ENCODE measurements at places on chromosomes 6 and 20.

- DNase-seq = no peak
Measured at GRCh38 chr20:4591975-4592315, 129.8 kb upstream of the PRND start.

- no peak for DNase-seq
Measured at GRCh38 chr6:161073930-161074329, 82.4 kb downstream of the MAP3K4 start.

DNA sequence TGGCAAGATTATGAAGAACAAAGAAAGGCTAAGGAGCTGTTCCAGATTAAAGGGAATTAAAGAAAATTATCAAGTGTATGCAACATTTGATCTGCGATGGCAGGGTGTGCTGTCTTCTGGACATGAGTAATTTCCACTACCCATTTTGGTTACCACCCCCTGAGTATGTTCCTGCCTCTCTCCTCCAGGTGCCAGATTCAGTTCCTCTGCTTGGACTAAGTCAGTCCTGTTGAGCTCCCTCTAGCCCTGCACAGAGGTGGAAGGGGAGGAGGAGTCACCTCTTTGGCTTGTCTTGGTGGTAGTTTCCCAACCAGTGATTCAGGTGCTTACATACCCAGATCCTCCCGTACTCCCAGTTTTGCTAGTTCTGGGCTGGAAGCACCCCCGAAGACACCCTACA lies 22.2 kb upstream of the SNRPB2 start:
- no peak for DNase-seq

DNA sequence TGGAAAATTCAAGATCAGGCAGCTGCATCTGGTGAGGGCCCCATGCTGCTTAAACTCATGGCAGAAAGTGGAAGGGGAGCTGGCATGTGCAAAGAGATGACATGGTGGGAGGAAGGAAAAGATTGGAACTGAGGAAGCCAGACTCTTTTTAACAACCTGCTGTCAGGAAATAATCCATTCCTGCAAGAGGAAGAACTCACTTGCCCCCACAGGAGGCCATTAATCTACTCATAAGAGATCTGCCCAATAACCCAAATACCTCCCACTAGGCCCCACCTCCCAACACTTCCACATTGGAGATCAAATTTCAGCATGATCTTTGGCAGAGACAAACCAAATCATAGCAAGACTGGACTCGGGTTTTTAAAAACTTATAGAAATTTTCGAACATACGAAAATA lies 200.5 kb upstream of the KCNQ5 start:
- no peak for DNase-seq

GRCh38 chr20:38857703-38858102 lies 52.2 kb downstream of the PPP1R16B start:
- DNase-seq = no peak

DNA sequence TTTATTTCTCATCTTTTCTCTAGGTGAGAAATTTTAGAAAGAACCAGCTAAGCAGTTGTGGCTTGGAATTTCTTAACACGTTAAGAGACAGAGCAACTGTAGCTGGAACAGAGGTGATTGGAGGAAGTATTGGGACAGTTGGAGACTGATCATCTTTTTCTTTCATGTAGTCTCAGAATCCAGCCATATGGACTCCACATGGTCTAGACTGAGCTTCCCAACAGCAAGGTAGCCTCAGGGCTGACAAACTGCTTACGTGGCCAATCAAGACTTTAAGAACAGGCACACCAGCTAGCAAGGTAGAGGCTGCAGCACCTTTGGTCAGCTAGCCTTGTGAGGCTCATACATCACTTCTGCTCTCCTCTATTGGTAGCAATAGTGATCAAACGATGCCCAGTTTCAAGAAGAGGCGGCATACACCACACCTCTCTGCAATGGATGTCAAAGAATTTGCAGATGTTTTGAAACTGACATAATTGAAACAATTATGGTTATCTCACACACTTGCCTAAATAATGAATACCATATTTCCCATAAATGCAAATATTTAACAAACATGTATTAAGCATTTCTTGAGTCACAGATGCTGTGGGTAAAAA lies 590.5 kb upstream of the SLC35B3 start:
- DNase-seq = no peak

- DNase-seq = no peak
Measured at GRCh38 chr6:75926293-75927168, 145.9 kb downstream of the IMPG1 start.

- no peak for DNase-seq
Measured at GRCh38 chr20:57883761-57884160, 173.9 kb upstream of the PMEPA1 start.

DNA sequence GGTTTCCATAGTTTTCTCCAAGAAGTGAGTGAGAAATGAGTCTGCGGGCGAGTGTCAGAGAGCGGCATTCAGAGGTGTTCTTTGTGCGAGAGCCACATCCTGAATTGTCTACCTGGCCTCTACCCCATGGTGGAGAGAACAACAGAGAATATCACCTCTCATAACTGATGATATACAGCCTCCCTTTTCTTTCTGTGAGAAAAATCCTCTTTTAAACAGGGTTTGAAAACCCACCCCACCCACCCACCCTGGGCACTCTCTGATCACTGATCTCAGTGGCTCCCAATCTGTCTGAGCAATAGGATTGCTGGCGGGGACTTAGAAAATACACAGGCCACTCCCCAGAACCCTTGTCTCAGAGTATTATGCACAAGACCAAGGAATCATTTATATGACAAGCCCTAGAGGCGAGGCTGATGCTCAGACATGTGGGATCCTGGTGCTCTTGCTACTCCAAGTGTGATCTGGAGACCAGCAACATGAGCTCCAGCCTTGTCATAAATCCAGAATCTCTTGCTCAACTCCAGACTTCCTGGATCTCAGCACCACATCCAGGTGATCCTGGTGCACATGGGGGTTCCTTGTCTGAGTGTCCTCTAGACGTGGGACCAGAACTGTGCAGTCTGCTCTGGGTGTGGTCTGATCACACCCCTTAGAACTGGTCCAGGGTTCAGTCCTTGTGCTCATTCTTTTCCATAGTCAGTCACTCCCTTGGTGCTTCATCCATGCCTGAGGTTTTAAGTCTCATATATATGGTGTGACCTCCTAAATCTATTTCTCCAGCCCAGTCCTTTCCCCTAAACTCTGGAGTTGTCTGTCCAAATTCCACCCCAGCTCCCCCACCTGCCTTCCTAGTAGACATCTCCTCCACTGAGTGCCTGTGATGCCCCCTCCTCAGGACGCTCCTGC lies 5.3 kb downstream of the HLA-B start:
- DNase-seq = no peak

GRCh38 chr20:44489931-44490330 lies 14.3 kb downstream of the TTPAL start:
- no peak for DNase-seq

DNA sequence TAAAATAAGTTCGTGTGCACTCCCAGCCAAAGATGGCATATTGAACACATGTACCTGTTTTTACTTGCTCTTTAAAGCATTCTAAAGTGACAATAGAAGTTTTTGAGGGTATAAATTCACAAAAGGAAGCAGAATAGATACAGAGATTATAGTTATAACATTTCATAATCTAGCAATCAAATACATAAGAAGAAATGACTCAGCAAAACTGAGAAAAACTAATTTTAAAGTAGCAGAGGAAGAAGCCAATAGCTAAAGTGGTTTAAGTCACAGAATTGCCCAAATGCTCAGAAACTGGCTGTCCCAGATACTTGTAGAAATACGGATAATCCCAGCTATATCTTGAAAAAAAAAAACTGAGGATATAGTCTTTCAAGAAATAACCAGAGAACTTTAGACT lies 49.2 kb upstream of the TBC1D32 start:
- DNase-seq = no peak

- no peak for DNase-seq
Measured at GRCh38 chr6:143707697-143708096, 29.9 kb downstream of the PHACTR2 start.

DNA sequence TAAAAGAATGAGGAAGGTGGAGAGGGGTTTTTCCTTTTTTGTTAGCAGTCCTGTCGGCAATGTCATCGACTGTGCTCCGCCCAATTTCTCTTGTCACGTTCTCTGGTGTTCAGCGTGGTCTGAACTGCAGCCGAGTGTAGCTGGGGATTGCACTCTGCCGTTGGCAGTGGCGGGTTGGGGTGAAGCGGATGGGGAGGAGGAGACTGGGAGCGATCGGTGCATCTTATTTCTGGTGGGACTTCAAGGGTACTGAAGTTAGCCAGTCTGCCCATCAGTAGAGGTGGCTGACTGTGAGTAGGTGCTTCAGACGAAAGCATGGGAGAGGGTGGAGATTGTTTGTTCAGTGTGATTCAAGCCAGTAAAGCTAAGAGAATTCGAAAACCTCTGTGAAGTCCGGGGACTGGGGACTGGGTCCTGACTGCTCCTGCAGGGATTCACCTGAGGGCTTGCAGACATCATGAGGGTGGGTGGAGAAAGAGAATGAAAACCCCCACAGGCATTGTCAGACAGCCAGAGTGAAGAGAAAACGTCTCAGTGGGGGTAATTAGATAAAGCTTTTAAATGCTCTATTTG lies 5.1 kb downstream of the RREB1 start:
- no peak for DNase-seq

GRCh38 chr6:61841958-61842357 lies 444.1 kb downstream of the KHDRBS2 start:
- DNase-seq = no peak

DNA sequence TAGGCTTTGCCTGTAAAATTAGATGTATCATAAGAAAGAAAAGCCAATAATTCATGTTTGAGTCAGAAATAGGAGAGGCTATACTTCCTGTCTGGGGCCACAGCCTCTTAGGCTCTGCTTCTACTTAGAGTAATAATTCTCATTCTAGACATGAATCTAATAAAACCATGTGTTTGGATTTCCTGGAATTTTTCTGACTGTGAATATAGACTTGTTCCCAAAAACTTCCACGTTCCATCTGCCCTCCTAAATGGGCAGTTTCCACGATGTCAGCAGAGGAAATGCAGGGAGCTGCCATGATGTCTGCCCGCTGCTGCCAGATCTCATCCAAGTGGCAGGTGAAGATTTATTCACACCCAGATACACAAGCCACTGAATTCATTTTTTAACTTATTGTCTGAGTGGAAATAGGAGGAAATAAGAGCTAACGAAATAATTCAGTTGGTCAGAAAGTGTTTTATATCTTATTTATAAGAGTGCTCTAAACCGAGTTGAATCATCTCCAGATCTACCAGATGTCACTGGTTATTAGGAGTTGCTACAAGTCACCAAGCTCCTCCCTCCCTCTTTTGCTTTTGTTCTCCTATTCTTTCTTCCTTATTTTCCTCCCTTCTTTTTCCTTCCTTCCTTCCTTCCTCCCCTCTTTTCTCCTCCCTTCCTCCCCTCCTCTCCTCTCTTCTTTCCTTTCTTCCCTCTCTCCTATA lies 69.3 kb downstream of the ALDH8A1 start:
- DNase-seq = no peak

DNA sequence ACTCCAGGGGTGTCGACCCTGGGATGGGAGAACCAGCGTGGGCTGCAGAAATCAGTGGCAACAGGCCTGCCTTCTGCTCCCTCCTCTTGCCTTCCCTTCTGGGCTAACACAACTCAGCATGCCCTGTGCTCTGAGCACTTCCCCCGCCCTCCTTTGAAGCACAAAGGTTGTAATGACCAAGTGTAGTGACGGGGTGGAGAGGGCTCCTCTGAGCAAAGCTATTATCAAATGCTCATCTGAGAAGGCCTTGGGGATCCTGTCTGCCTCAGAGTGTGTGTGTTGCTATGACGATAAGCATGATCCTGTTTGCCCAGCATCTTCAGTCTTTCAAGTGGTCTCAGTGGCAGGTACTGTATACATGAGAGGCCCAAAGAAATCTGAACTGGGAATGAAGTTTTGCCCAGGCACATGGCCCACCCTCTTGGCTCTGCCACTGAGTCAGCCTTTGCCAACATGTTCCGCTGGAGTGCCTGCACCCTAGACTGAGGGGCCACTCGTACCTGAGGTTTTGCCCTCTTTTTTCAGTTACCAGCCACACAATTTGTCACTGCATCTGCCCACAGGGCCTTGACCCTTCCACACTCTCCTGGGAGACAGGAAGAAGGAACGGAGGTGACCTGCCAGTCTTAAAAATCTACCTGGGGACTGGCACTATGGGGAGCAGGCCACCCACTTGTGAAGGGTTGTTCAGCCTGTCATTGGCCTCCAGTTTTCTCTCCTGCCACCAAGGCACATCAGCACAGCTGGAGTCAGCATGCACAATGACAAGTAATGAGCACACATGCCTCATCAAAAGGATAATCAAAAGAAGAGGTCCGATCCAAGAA lies 74.5 kb downstream of the GFOD1 start:
- DNase-seq = no peak
